ENCODE measurements at places on chromosomes 16 and 17.
A peak's percentile ranks its signal among the peaks of the same experiment; 100 is the strongest.

DNA sequence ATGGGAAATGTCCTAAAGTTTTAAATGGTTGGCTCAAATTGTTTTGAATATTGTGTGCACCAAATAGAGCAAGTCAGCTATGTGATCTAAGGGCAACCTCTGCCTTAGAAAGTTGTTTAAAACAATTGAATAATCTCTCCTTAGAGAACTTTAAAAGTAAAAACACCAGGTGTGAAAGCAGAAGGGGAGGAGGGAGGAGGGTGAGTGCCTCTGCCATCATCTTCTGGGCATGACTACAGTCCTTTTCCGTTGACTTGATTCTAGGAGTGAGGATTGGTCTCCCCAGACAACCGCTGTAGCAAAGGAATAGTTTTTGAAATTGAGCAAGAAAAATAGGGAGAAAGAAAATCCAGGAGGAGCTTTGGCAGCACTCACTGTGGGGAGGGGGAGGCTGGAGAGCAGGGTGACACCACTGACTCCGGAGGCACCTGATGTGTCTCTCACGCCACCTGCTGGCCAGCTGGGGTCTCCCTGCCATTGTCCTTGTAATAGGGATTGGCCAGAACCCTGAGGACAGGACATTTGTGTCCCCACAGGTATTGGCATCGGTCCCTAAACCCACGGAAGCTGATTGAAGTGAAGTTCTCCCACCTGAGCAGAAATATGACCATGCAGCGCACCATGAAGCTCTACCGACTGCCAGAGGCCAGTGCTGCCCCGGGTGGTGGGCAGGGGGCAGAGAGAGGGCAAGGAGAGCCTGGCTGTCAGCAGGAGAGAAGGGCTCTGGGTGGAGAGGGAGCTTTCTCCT, 33.3 kb downstream of the PLCD3 start:
- peak; percentile 66 for DNase-seq

- DNase-seq: no peak
These were observed 47.1 kb downstream of the VMP1 start for GRCh38 chr17:59754552-59754951.

DNA sequence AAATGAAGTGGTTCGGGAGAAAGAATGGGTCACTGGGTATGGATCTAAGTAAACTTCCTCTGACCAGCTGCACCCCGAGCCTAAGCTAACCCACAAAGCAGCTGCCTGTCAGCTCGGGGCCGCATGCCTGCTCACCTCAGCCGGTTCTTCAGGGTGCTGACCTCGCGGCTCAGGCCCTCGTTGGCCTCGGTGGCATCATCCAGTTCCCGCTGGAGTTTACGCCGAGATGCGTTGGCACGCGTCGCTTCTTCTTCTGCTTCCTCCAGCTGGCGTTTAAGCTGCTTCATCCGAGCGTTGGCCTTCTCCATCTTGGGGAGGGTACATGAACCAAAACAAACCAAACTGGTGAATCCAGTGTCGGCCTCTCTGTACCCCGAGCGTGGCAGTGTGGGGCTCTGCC, 41.1 kb downstream of the NDEL1 start:
- no peak for DNase-seq

DNA sequence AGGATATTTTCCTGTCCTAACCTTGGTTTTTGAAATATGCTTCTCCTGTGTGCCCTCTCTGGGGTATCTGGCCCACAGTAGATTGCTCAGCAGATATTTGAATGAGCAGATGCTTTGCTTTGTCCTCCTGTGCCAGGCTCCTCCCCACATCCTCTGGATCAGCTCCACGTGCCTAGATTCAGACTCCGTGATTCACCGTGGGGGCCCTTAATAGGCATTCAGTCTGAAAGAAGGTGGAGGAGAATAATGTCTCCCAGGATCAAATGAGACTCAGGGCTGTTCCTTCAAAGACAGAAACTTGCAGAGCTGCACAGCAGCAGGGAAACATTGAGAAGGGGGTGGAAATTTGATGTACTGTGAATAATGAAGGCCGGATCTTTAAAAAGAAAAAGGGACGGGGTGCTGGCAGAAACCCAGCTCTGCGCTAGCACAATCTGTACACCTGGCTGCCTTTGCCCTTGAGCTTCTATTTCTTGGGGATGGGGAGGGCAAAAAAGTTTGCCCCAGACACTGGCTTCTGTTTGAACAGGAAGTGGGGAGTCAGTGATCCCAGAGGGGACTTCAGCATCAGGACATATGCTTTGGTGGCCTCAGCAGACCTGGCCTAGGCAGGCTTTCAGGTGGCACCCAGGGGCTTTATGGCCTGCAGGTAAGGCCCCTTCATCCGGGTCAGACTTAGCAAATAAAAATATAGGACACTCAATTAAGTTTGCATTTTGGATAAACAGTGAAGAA, 15.9 kb upstream of the SLC12A3 start:
- DNase-seq: peak; percentile 26

- DNase-seq: no peak
These were observed 50.3 kb downstream of the MEOX1 start for GRCh38 chr17:43611230-43611969.

- DNase-seq: no peak
These were observed 190.6 kb upstream of the SDK2 start for GRCh38 chr17:73834684-73835343.

All from NCI-H1694 treated with DMSO at 0.1 percent for 48 hours (cell line).